AG09309 (cell line): ENCODE measurements at places on chromosomes 7 and 10.

- no peak for DNase-seq
Measured at GRCh38 chr7:39816462-39817060, 133.5 kb upstream of the CDK13 start.

DNA sequence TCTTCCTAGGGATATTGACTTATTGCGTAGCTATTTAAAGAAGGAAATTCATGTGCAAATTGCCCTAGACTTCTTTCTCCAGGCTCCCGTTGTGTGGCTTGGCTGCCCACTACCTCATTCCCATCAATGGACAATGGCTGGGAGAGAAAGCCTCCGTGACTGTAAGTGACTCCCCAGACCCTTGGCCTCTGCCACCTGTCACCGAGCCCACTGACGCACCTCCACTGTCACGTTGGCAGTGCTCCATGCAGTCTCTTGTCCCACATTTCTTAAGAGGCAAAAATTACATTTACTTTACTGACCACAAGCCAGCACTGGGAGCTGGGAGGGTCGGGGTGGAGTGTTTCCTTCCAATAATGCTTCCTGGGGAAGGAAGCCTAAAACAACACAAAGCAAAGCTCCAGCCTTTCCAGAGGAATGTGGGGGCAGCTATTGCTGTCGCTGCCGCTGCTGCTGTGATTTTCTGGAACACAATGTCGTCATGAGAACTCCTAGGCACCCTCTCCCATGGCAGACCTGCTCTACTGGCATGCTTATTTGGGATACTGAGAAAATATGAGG lies 89.7 kb upstream of the STEAP1B start:
- no peak for DNase-seq

DNA sequence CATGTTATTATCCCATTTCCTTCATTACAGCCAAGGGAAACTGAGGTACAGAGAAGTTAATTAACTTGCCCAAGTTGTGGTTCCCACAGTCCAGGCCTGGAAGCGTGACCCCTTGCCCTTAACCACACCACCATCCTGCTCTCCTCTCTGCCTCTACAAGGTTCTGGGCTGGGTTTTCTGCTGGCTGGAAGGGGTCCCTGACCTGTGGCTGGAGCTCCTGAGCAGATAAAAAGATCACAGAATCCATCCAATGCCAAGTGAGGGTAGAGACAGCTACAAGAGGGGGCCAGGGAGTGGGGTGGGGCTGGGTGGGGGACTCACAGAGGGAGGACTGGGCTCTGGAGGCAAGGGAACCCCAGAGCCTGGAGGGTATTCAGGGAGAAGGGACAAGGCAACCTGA lies 9.7 kb downstream of the ASB10 start:
- no peak for DNase-seq

GRCh38 chr7:2495418-2496299 lies 19.5 kb upstream of the GRIFIN start:
- no peak for DNase-seq

DNA sequence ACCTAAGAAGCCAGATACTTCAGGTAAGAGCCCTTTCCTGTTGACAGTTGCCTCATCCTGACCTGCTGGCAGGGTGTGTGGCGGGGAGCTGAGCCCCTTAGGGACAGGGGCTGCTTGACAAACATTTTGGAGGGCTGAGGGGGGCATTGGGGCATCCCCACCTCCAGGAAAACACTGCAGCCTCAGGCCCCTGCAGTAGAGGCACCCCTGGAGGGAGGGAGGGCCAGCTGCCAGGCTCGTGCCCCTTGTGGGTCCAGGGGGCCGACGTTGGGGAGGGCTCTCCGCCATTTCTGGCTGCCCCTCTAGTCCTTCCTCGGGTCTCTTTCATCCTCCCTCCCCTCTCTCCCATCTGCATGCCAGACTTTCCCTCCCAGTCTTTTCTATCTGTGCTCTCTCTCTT lies 177.3 kb downstream of the RPS24 start:
- no peak for DNase-seq

DNA sequence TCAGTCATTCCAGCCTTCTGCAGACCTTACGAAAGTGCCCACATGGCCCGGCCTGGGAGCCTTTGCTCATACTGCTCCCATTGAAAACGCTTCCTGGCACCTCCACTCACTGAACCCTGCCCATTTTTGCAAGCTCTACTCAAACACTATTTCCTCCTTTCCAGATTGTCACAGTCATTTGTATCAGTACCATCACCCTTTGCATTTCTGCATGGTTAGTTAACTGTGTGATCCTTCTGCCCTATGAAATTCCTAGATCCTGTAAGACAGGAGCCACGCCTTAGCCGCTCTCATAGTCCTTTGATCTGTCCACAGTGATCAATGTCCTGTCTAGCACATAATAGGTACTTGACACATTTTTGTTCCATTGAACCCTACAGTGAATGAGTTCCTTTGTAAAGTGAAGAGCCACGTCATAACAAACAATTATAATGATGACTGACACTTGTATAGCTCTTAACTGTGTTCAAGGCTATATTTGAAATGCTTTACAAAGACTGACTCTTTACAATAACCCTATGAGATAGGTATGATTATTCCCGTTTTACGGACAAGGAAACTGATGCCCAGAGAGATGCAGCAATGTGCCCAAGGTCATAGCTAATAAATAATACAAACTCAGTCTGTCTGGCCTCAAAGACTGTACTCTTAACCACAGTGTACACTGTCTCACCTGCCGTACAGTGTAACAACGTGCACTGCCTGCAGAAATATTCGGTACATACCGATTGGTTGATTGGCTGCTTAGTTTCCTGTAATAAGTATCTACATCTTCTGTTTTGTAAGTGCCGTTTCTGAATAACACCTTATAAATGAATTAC lies 16.6 kb upstream of the ITIH2 start:
- DNase-seq: no peak

GRCh38 chr7:75951506-75951905 lies 36.6 kb downstream of the POR start:
- peak; percentile 46 for DNase-seq

- DNase-seq: no peak
Measured at GRCh38 chr10:116098411-116099022, 174.5 kb downstream of the GFRA1 start.

- DNase-seq: no peak
Measured at GRCh38 chr7:139396323-139396951, 36.7 kb downstream of the LUC7L2 start.

GRCh38 chr7:88396948-88397322 lies 90.2 kb upstream of the STEAP4 start:
- DNase-seq: no peak

- DNase-seq: no peak
Measured at GRCh38 chr10:11180228-11180627, 162.6 kb downstream of the CELF2 start.

DNA sequence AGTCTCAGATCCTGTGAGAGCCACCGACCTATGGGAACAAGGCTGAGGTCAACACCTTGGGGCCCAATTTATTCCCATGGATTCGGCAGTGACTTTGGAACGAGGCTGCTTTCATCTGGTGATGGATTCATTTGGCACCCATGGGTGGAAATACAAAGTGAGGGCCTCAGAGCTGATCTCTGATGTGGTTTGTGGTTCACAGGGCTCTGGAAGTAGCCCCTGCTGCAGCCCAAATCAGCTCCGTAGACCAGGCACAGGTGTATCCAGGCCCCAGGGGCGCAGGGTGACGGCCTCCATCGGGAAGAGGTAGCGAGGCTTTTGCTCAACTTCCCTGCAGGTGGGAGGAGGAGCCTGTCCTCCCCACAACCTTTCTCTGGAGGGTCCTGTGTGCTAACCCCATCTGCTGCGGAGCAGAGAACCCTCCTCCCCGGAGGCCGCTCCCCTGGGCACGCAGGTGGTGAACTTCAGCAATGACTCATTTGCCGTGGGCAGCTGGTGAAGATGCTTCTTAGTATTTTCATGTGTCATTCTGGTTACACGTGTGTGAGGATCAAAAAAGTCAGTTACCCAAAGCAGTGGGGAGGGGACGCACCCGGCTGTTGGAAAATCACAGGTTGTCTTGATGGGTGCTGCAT lies 7.5 kb upstream of the JAKMIP3 start:
- no peak for DNase-seq

GRCh38 chr10:103504181-103504783 lies 10.8 kb downstream of the NEURL1 start:
- DNase-seq: peak; percentile 39

- no peak for DNase-seq
Measured at GRCh38 chr7:154575497-154575896, 427.4 kb downstream of the PAXIP1 start.

DNA sequence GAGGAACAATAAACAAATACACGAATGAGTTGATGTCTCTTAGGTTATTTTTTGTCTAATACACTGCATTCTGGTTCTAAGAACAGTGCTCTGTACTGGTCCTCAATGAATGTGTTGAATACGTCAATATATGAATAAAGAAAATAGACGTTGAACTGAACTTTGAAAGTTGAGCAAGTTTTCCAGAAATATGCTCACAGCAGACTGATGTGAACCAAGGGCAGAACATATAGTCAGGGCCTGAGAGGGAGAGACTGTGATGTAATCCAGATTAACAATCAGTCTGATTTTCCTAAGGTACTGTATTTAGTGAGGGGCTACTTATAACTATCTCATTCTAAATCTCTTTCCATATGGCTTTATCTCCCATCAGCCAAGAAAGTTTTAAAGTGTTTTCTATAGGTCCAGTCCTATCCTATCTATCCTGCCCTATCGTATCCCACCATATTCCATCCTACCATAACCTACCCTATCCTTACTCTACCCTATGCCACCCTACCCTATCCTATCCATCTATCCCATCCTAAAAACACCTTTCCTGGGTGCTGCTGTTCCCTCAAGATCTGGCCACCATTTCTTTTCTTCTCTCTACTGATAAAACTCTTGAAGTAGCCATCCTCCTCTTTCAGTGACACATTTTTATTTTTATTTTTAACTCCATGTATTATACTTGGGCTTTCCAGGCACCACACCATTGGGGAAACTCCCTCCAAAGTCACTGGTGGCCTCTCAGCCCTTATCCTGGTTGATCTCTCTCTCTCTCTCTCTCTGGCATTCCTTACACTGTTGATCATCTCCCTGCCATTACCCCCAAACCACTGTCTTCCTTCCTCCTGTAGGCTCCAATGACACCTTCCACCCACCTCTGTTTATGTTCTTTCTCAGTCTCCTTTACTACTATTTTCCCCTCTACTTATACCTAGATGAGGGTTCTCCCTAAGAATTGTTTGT lies 212.3 kb upstream of the SLC26A5 start:
- no peak for DNase-seq

DNA sequence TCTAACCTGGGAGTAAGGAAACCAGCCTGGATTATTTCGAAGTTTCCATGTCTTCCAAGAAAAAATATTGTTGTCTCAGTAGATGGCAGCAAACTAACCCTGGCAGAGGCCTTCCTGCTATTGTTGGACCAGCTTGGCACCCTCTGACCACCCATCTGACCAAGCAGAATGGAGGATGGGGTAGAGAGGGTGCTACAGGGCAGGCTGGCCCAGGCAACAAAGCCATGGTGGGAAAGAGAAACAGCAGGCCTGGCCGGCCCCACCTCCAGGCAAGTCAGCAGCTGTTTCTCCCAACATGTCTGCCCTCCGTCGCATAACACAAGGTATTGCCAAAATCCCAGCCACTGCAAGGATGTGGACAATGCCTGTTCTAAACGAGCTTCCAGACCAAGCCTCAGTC lies 95.0 kb downstream of the FAM53B start:
- DNase-seq: no peak

- no peak for DNase-seq
Measured at GRCh38 chr10:33655165-33655815, 320.8 kb upstream of the NRP1 start.

- no peak for DNase-seq
Measured at GRCh38 chr10:30963992-30964930, 67.4 kb downstream of the ZNF438 start.

DNA sequence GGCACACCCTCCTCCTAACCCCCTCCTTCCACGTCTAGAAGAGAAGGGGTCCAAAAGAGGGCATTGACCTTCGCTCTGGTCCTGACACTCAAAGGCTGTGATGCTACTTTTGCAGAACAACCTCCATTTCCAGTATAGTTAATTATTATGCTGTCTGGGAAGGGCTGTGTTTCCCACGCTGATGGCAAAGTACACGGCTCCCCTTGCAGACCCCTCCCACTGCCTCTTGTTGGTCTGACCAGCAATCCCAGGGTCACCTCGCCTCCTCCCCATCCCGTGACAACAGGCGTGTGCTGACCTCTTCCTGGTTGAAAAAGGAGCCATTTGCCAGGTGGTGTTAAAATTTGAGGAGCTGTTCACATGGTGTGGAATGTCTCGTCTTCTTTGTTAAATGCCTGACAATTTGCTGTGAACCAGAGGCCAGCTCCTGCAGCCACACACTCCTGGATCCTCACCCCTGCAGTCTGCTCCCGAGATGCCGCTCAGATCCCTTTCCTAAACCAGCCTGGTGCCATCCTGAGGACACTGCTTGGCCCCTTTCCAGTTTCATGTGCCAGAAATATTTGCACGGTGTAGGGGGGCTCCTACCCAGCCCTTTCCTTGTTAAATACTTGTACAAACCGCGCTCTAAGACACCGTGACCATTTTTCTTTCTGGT lies 321.7 kb downstream of the WDR37 start:
- no peak for DNase-seq

GRCh38 chr10:3180355-3181025 lies 7.9 kb upstream of the PITRM1 start:
- DNase-seq: no peak

DNA sequence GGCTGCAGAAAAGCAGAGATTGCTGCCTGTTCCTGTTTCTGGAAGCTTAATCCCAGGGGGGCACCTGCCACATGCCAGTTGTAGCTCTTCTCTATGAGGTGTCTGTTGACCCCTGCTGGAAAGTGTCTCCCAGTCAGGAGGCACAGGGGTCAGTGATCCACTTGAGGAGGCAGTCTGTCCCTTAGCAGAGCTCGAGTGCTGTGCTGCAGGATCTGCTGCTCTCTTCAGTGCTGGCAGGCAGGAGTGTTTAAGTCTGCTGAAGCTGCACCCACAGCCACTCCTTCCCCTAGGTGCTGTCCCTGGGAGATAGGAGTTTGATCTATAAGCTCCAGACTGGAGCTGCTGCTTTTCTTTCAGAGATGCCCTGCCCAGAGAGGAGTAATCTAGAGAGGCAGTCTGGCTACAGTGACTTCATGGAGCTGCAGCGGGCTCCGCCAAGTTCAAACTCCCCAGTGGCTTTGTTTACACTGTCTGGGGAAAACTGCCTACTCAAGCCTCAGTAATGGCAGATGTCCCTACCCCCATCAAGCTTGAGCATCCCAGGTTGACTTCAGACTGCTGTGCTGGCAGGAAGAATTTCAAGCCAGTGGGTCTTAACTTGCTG lies 57.6 kb upstream of the CROT start:
- no peak for DNase-seq

DNA sequence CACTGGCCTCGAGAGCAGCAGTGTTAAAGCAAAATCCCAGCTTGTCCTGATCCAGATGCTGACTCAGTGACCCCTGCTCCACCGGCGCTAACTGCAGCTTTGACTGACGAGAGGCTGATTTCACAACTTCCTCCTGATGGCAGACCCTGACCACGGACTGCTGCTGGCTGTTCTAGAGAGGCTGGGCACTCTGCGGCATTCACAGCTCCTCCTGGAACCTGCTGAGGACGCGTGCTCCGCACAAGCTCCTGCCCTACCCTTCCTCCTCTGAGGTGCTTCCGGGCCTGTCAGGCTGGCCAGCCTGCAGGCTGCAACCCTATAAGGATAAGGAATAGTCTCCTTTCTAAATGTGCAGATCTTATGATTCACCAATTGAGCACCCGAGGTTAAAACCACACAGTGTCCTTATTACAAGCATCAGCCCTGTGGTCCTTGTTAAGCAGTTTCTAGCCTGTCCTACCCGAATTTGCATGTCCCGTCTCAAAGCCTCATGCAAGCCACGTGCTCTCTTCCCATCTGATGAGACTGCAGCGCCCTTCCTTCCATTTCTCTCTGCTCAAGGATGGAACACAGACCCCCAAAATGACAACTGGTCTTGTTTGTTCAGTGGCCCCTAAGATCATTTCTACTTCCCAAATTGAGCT lies 35.5 kb upstream of the NCAPG2 start:
- peak; percentile 49 for DNase-seq

- peak; percentile 13 for DNase-seq
Measured at GRCh38 chr10:125377368-125377767, 217.0 kb upstream of the CTBP2 start.
